Naive thymus-derived CD8-positive, alpha-beta T cell (primary cell): ENCODE measurements at places on chromosomes 3 and 15.

GRCh38 chr3:190892395-190892902 is 30.0 kb upstream of the GMNC start:
- DNase-seq, result no peak

DNA sequence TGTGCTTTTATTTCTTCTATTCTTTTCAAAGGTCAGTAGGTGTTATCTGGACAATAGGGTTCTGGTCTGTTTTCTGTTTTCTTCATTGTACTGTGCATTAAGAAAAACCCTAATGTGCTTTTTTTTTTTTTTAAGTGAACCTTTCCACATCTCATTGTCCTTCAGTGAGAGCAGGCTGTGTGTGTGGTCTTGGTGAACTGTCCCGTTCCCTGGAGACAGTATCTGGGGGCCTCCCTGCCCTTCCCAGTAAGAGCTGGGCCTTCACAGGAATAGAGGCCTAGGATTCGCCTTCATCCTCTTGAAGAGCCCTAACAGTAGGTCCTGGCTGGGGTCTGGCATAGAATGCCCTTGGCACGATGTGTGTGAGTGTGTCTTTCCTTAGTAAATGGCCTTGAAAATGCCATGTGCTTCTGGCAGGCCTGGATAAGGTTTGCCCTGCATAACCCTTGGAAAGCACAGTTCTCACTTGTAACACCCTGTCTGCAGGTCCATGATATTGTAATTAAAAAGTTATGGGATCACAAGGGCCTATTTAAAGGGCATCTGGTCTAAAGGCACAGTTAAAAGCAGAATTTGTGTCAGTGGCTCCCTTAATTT is 81.2 kb downstream of the IGF1R start:
- no peak for DNase-seq

DNA sequence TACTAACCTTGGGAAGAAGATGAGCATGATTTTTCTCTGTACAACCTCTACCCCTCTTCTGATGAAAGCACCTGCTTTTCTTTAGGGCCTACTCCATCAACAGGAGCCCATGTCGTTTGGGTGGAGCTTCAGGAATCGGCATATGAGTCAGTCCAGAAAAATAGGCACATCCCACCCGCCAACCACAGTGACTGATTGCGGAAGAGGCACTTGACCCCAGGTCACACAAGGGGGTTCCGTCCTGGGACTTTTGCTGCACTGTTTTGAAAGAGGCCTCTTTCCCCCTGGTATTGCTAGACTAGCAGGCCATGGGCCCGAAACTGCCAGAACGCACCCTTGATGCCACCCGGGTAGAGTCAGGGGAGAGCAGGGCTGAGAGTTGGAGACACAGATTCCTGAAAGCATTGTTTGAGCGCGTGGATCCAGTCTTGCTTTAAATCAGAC is 19.3 kb upstream of the NRROS start:
- DNase-seq, result no peak

- DNase-seq, result peak; percentile 81
Measured at GRCh38 chr15:92917598-92918407, 17.7 kb downstream of the CHD2 start.

GRCh38 chr3:155302891-155303290 is 9.4 kb upstream of the STRIT1 start:
- no peak for DNase-seq

- DNase-seq, result no peak
Measured at GRCh38 chr3:21621181-21621651, 129.8 kb downstream of the ZNF385D start.

DNA sequence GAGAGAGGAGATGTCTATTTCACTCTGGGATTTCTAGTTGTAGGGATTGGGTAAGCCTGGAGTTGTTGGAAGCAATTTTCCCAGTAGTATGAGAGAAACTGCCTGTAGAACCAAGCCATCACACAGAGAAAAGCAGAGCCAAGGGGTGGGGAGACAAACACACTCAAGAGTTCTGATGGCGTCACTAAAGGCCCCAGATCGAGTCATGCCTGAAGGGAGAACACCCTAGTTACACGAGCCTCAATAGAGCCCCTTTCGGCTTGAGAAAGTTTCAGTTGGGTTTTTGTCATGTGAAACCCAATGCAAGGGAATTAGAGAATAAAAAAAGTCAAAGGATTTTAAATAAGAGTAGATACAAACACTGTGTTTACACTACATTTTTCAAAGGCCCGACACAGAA is 66.1 kb upstream of the PFN2 start:
- no peak for DNase-seq

DNA sequence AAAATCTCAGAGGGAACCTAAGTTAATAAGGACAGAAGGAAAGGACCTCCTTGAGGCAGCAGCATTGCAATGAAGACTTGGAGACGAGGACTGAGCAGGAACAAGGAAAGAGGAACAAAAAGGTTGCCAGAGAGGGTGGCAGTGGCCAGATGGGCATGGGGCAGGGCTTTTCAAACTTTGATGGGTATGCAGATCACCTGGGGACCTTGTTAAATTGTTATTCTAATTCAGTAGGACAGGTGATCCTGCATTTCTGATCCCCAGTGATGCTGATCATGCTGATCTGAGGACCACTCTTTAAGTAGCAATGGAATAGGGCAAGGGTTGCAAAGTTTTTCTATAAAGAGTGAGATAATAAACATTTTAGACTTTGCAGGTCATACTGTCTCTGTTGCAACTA is 11.1 kb downstream of the COL6A6 start:
- DNase-seq, result no peak

DNA sequence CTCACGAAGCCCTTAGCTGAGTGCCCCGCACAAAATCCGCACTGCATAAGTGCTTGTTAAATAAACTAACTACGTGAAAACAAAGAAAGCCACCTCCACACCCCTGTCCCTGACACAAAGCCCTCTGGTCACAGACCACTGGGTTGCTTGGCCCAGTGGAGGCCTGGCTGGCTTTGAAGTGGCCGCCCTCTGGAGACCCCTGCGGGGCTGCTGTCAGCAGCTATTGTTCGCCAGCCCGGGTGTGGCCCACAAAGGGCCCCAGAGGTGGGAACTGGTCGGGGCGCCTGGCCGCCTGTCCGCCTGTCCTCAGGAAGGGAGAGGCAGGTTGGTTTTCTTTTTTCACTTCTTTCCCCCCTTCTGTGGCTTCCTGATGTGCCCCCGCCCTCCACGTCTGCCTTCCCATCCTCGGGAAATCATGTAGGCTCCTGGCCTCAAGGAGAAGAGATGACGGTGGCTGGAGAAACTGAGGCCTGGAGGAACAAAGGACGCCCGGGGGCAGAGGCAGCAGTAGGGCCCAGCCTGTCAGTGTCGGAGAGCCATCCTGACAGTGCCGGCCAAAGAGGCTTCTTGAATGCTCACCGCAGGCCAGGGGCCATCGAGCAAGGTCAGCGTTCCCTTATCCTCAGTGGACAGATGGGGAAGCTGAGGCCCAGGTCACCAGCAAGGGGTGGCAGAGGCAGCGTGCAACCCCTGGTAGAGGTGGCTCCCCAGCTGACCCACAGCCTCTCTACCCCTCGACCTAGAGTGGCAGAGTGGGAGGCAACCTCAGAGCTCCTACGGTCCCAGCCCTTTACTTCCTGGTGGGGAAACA is 61.1 kb downstream of the SLC6A6 start:
- DNase-seq, result no peak

DNA sequence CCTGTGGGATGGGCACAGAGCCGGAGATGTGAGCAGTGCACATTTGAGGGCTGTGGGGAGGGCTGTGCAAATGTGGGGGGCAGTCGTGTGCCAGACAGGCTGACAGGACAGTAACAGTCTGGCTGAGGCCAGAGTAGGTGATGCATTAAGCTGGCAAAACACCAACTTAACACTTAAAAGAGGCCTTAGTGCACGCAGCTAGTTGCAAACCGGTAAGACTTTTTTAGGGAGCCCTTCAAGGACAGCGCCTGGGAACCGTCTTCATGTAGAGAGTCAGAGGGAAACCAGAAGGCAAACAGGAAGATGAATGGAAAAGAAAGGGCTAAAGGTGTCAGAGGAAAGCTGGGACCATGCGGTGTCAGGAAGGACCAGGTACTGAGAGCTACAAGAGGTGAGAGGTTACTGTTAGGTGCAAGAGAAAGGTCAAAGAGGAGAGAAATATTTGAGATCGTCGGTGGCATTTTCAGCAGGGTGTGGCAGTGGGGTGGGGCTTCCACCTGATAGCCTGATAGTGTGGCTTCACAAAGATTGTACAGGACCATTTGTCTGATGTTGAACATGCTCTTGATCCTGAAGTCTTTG is 30.0 kb upstream of the CHD2 start:
- no peak for DNase-seq

- DNase-seq, result peak; percentile 61
Measured at GRCh38 chr3:129593595-129594339, 12.7 kb downstream of the PLXND1 start.

DNA sequence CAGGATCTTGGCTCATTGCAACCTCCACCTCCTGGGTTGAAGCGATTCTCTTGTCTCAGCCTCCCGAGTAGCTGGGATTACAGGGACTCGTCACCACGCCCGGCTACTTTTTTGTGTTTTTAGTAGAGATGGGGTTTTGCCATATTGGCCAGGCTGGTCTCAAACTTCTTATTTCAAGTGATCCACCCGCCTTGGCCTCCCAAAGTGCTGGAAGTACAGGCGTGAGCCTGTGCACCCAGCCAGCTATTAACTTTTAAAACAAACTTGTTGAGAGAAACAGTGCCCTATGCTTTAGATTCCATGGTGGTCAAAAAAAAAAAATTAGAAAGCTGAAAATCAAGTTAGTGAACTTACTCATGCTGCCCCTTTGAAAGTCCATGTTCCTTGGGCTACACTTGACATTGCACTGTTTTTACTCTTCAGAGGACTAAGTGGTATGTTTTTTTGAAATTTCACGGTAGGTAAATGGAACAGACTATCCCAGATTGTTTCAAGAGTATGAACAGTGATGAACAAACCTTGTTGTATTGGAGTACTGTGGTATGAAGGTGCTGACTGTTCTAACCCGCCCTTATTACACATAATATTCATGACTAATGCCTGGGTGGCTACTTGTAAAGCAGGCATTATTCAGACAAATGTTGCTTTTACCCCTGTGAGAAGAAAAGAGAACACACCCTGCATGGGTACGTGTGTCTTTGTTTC is 206.9 kb downstream of the KLHL25 start:
- no peak for DNase-seq

- no peak for DNase-seq
Measured at GRCh38 chr3:190121383-190121782, 686 bp upstream of the P3H2 start.

DNA sequence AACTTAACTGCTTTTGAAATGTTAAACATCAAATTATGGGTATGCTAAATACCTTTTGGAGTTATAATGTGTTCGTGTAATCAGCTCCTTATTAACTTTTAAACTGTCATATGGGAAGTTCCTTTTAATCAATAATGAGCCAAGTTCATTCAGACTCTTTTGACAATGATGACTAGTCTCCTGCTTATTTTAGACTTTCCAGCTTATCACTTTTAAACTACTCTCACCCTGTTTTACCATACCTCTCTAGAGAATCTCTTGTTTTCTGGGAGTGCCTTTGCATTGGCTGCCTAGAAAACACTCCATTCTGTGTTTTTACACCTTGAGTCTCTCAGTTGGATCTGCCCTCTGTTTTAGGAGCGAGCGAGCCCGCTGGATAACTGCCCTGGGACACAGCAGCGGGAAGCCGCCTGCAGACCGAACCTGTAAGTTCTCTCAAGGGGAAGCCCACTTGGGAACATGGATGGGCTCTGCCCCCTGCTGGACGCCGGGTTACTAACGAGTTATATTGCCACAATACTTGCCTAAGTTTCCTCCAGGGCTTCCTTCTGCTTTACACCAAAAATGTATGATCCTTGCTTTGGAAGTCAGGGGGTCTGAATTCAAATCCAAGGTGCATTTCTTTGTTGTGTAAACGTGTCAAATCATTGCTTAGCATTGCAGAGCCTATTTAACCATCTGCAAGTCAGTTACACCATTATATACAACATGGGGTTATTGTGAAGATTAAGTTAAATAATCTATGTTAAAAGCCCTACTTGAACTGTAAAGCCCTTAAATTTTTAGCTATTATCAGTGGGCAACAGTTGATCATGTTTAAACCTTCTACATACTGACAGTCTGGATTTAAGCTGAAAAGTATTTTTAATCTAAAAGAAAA is 71.3 kb downstream of the DHX36 start:
- peak; percentile 56 for DNase-seq

GRCh38 chr3:151350656-151351055 is 21.3 kb upstream of the P2RY13 start:
- no peak for DNase-seq

DNA sequence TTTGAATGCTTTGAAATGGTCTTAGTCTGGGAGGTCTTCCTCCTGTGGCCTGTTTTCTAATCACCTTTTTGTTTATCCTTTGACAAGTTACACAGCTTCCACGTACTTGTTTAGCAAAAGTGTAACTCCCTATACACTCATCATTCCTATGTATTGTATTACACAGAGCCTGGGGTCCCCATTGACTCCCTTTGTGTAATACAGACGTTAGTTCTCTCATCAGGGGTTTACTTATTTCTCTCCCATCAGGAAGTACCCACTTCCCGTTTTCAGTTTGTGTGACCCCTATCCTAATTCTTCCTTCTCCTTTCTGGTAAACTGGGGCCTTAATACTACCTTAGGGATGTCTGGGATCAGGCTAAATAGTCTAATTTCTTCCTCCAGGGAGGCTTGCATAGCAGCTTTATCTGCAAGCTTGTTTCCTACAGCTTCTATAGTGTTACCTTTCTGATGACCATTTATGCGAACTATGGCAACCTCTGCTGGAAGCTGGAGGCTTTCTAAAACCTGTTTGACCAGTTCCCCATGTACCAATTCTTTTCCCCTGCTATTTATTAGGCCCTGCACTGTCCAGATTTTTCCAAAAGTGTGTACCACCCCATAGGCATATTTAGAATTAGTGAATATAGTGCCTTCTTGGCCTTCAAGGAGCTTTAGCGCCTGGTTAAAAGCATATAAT is 22.4 kb downstream of the ARL8B start:
- DNase-seq, result no peak

GRCh38 chr3:49428752-49429080 is 408 bp downstream of the NICN1 start:
- DNase-seq, result no peak

DNA sequence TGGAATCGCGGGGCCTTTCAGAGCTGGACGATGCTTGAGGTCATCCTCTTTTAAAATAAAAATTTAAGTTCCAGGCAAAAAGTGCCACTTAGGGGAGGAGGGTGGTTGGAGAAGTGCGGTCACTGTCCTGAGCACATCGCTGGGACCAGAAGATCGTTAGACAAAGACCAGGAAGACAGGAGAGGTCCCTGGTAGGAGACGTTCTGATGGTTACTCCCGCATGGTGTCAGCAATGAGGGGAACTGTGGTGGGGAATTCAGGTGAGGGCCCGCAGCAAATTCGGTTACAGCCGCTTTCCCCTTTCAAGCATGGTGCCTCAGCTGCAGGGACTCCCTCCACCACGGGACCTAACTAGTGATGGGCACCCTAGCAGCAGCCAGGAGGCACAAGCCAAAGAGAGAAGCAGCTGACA is 1.0 kb upstream of the ISY1 start:
- DNase-seq, result no peak

GRCh38 chr3:134104031-134104430 is 74.3 kb upstream of the SLCO2A1 start:
- DNase-seq, result no peak

DNA sequence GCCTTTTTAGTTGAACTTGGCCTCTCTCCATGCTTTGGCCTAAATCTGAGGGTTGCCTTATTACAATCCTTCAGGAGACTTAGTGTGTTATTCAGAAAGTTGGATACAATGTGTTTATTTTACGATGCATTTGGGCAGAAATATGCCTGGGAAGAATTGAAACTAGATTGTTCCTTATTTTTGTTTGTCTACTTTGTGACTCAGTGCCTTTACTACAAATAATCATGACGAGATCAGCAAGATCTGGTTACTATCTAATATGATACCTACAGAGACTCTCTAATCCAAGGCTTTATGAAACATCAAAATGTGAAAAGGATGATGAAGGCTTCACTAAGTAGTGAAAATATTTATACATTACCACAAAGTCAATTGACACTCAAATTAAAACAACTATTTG is 82.2 kb downstream of the RBMS3 start:
- no peak for DNase-seq
